Pancreas (tissue), 10 donors: ENCODE measurements at places on chromosomes 16 and 17. TPM values are rescaled to one million over a fixed set of nuclear protein-coding genes. Genes with fewer than 3 reads are reported as not detected.
A peak's percentile ranks its signal among the peaks of the same experiment; 100 is the strongest.

The ULK2 gene
- 6.0 TPM for total RNA-seq

The ADGRG3 gene
- total RNA-seq, result 0.14 TPM

The USP31 gene
- total RNA-seq, result 4.6 TPM

DNA sequence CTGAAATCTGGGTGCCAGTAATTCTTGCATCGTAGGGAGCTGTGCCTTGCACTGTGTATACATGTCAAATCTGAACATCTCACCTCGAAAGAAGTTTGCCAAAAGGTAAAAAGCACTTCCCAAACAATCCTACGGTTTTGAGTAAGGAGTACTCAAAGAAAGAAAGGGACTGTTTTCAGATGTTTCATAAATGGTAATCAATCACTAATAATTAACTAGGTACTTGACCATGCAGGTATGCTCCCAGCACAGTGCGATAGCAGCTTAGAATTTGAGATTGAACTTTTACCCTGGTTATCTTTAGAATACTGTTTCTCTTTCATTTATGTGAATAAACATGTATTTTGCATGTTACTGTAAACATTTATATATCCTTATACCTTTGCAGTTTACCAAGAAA lies 39.0 kb downstream of the PRKCA start:
- no peaks in the 10 kb centered on the region for H3K36me3 ChIP-seq
- no peak for DNase-seq
- H3K4me3 ChIP-seq, result no peak overlapping the region
- H3K27ac ChIP-seq, result no peak overlapping the region
- no peaks in the 10 kb centered on the region for H3K27me3 ChIP-seq

- DNase-seq, result no peak
- no peaks in the 10 kb centered on the region for H3K27me3 ChIP-seq
- H3K4me1 ChIP-seq, result no peaks in the 10 kb centered on the region
- no peak overlapping the region for H3K4me3 ChIP-seq
- no peaks in the 10 kb centered on the region for H3K36me3 ChIP-seq
These were observed 82.8 kb downstream of the SKAP1 start for GRCh38 chr17:48347177-48347576.

DNA sequence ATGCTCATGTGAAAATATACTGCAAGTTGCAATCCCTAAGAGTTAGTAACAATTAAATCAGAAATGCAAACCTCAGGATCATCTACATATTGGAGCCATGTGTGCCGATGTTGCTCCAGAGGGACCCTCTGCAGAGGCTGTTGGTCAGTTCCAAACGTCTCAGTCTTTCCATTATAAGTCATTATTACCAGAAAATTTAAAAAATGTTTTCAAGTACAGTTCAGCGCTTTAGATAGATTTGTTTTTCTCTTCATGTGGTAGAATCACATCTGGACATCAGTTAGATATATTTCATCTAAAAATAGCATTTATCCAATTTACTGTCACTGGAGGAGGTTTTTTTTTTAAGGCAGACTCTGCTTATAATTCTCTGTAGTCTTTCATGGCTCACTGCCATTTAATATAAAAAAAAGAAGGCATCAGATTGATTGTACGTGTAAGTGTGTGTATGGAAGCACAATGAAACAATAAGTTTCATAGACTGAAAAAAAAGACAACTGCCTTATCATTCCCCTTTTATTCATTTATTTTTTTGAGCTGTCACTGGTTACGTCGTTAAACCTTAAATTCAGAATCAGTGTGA lies 46.1 kb upstream of the MARCHF10 start:
- no peak overlapping the region for H3K4me3 ChIP-seq
- H3K4me1 ChIP-seq, result no peaks in the 10 kb centered on the region
- no peak overlapping the region for H3K27ac ChIP-seq
- no peak for DNase-seq

- no peak overlapping the region for H3K27ac ChIP-seq
- DNase-seq, result no peak
These were observed 23.4 kb upstream of the KRT24 start for GRCh38 chr17:40726919-40727318.

DNA sequence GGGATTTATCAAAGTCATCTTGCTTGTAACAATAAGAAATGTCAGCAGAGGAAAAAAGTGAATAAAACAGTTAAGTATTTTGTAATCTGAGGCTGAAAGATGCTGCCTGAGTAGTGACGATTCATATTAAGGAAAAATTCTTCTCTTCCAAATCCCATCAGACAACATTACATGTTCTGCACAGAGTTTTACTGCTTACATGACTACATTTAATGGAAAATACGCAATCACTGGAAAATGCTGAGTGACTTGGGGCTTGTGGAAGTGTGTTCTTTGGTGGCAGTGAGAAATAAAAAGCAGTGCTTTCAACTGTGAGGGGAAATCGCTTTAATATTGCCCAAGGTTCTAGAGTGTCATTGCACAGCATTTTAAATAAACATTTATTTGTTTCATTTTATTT lies 1025.2 kb upstream of the GOT2 start:
- no peaks in the 10 kb centered on the region for H3K36me3 ChIP-seq
- H3K4me3 ChIP-seq, result no peak overlapping the region
- H3K4me1 ChIP-seq, result no peaks in the 10 kb centered on the region
- H3K27me3 ChIP-seq, result no peaks in the 10 kb centered on the region
- no peak for DNase-seq

GRCh38 chr16:27202923-27203506 lies 311 bp upstream of the KDM8 start:
- H3K36me3 ChIP-seq, result no peaks in the 10 kb centered on the region
- peaks cover 38% of the 10 kb centered on the region for H3K4me1 ChIP-seq
- peak; percentile 97 for DNase-seq
- no peaks in the 10 kb centered on the region for H3K27me3 ChIP-seq
- peak overlapping the region; percentile 73 for H3K4me3 ChIP-seq
- H3K27ac ChIP-seq, result peak overlapping the region; percentile 92
